ENCODE measurements at places on chromosomes 11 and 22.

DNA sequence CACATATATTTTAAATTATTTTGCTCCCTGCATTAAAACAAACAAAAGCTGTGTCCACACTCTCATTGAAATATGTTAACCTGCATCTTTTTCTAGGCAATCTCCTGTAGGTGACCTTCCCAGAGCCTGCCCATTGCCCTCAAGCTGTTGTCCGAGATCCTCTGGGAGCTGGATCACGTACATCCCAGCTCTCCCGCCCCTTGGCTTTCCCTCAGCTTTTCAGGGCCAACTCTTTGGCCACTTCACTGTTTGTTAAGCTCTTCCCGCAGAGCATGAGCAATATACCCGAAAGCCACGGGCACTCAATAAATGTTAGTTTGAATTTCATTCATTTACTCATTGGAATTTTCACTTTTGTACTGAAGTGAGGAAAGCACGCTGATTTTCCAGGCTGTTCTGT, 32.2 kb downstream of the ELMOD1 start:
- DNase-seq, result no peak

GRCh38 chr11:12901272-12901671, 107.8 kb upstream of the RASSF10 start:
- no peak for DNase-seq

DNA sequence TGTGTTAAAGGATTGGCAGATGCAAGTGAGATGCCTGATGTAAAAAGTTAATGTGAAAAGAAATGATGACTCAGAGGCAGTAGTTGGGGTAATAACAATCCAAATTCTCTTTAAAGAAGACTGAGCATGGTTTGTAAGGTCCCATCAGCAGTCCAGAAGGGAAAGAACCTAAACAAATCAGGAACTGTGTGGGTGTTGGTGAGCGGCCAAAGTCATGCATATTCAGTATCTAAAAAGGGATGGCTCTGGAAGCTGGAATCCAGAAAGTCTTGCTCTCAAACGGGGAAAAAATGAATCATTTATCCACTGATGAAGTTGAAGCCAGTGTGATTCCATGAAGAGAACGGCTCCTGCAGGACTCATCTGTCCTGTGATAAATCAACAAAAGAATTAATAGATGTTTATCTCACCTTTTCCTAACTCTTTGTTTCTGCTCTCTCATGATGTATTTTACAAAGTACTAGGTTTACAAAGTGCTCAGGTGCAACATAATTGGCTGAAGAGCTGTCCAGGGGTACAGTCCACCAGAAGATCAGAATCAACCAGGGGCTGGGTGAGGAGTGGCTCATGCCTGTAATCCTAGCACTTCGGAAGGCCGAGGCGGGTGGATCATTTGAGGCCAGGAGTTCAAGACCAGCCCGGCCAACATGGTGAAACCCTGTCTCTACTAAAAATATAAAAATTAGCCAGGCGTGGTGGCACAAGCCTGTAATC, 20.5 kb upstream of the SORL1-AS1 start:
- no peak for DNase-seq

GRCh38 chr11:10455637-10456487, 798 bp downstream of the AMPD3 start:
- peak; percentile 65 for DNase-seq

- DNase-seq, result no peak
These were observed 9.6 kb upstream of the CDON start for GRCh38 chr11:126072141-126072741.

GRCh38 chr11:134362192-134362901, 30.6 kb downstream of the GLB1L2 start:
- no peak for DNase-seq

GRCh38 chr11:16784097-16784496, 45.6 kb downstream of the C11orf58 start:
- no peak for DNase-seq

- no peak for DNase-seq
These were observed 81.1 kb downstream of the BMAL1 start for GRCh38 chr11:13358596-13359270.

DNA sequence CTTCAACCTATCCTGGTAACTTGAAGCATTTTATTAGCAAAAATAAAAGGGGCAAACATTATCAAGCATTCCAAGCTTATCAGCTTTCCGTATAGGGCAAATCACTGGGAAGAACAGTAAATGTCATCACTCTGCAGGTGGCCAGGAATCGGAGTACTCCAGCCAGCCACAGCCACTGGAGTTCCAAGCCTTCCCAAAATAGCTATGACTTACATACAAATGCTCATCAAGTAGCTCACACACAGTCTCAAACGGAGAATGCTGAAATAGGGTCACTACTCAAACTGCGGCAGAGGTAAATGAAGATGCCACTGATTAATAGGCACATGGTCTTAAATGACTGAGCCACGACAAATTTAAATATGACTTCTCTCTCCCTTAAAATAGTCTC, 2.1 kb downstream of the USP28 start:
- no peak for DNase-seq
